Central memory CD8-positive, alpha-beta T cell (primary cell): ENCODE measurements at places on chromosomes 11 and 22.

DNA sequence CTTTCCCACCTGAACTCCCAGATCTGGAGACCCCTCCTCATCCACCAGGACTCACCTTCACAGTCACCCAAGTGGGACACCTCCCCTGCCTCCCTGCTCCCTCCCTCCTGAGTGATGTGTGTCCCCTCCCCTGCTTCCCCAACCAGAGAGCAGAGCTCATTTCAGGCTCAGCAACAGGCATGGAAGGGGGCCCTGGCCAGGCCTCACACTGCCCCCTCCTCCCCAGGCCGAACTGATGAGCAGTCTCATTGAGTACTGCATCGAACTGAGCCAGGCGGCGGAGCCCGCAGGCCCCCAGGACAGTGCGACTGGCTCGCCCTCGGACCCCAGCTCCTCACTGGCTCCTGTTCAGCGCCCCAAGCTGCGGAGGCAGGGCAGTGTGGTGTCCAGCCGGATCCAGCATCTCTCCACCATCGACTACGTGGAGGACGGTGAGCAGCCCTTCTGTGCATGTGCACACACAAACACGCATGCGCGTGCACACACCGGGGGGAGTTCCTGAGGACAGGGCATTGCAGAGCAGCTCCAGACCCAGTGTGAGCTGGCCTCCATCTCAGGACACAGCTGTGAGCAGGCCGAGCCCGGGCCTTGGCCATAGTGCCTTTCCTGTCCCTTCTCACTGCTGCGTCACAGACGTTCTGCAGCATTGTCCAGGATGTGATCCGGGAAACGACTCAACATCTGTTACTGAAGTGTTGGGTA is 17.8 kb upstream of the NEAT1 start:
- DNase-seq = no peak

- DNase-seq = no peak
Measured at GRCh38 chr22:17919276-17920144, 104.9 kb downstream of the MICAL3 start.

- no peak for DNase-seq
Measured at GRCh38 chr11:108966206-108966605, 301.3 kb downstream of the DDX10 start.

GRCh38 chr22:18085188-18085587 is 7.4 kb downstream of the PEX26 start:
- no peak for DNase-seq

GRCh38 chr22:19851291-19852176 is 3.1 kb downstream of the GNB1L start:
- no peak for DNase-seq

DNA sequence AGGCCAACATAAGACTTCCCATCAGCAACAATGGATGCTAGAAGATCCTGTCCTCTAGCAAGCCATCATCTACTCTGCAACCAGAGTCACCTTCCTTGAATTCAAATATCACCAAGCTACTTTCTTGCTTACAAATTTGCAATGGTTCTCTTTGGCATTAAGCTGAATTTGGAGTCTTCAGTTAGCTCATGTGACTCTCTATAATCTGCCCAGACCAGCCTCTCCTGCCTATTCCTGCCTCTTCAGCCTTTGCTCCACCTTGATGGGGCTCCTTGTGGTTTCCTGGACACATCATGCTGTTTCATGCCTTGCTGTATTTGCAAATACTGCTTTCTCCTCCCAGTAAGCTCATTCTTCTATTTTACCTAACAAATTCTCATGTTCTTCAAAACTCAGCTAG is 82.3 kb downstream of the RASSF10 start:
- no peak for DNase-seq

DNA sequence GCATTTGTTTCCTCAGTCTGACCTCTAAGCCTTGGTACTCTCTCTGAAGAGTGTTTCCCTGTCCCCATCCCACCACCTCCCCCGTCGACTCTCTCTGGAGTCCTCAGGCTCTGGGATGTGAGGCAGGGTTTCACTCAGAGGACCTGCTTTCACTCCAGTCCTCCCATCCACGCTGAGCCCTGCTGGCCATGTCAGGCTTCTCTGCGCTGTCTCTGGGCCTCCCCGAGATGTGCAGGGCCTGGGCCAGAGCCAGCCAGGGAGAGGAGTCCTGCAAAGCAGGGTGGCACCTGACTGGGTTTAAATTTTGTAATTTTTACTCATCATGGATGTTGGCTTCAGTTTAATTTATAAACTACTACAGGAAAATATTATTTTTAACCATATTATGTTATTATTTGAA is 3.3 kb downstream of the SCGB2A2 start:
- DNase-seq = no peak

DNA sequence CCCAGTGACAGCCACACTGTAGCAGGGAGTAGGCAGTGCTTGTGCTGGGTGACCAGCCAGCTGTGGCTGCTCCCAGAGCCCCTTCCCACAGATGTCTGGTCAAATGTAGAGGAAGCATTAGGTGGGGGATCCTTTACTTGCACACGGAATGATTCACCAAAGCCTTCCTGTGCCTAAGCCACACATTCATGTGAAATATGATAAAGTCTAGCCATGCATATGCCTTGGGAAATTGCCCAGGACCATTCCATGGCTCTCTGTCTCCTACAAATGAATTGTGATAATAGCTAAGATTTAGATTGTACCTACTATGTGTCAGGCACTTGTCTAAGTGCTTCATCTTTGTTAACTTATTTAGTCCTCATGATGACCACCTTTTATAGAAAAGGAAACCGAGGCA is 217.5 kb upstream of the E2F8 start:
- DNase-seq = no peak

- no peak for DNase-seq
Measured at GRCh38 chr22:24482575-24482974, 12.6 kb upstream of the UPB1 start.

GRCh38 chr22:50613291-50613981 is 12.8 kb downstream of the MAPK8IP2 start:
- DNase-seq = no peak

GRCh38 chr11:131511794-131512193 is 141.4 kb downstream of the NTM start:
- DNase-seq = no peak
